Esophagus muscularis mucosa (tissue), 4 donors: ENCODE measurements at places on chromosomes 5 and 9. TPM values are rescaled to one million over a fixed set of nuclear protein-coding genes. Genes with fewer than 3 reads are reported as not detected.
A peak's percentile ranks its signal among the peaks of the same experiment; 100 is the strongest.

The CDX1 gene
- total RNA-seq: not detected

The ORM2 gene
- total RNA-seq: not detected

The FUT7 gene
- 0.32 TPM for total RNA-seq

The MEIKIN gene
- total RNA-seq: not detected

The ENHO gene
- 2.0 TPM for total RNA-seq

The CCL19 gene
- total RNA-seq: not detected

The EPB41L4B gene
- 1.4 TPM for total RNA-seq

The USP20 gene
- total RNA-seq: 45.3 TPM

The SPTLC1 gene
- total RNA-seq: 51.8 TPM

The DEPDC1B gene
- total RNA-seq: not detected

DNA sequence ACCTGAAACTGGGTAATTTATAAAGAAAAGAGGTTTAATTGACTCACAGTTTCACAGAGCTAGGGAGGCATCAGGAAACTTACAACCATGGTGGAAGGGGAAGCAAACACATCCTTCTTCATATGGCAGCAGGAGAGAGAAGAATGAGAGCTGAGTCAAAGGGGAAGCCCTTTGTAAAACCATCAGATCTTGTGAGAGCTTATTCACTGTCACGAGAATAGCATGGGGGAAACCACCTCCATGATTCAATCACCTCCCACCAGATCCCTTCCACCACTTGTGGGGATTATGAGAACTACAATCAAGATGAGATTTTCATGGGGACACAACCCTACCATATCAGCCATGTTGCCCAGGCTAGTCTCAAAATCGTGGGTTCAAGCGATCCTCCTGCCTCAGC is 143.4 kb downstream of the FGF18 start:
- H3K4me3 ChIP-seq: no peak overlapping the region
- H3K27ac ChIP-seq: no peak overlapping the region
- no peak for DNase-seq
- H3K36me3 ChIP-seq: no peaks in the 10 kb centered on the region

DNA sequence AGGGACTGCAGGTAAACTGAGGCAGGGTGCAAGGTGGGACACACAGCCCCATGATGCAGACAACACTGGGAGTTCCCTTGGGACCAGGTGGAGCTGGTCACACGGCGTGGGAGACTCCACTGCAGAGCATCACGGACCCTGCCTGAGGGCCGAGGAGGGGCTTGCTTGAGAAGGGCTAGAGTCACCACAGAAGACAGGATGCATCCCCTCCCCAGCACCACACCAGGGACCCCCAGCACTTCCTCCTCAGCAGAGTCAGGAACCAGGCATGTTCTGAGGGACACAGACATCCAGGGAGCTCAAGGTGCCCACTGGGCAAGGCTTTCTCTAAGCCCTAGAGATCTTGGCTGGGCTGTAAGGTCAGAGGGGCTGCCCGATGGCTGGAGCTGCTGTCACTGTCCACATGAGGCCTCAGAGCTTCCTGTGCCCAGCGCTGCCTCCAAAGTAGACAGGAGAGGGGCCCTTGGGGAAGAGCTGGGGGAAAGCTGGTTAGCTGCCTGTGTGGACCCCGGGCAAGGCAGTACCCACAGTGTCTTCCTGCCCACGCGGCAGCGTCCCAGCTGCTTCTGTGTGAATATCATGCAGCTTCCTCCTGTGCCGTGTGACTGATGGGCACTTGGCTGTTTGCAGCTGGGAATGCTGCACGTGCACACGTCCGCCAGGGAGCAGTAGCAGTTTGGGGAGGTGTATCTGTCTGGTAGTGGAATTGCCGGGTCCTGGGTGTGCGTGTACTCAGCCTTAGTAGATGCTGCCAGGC is 176.6 kb downstream of the CACNA1B start:
- H3K36me3 ChIP-seq: no peaks in the 10 kb centered on the region
- H3K4me1 ChIP-seq: no peaks in the 10 kb centered on the region
- no peak overlapping the region for H3K27ac ChIP-seq
- DNase-seq: no peak
- H3K4me3 ChIP-seq: no peak overlapping the region

GRCh38 chr9:92988215-92988768 is 41.0 kb downstream of the FGD3 start:
- no peak overlapping the region for H3K4me3 ChIP-seq
- H3K27me3 ChIP-seq: no peaks in the 10 kb centered on the region
- no peaks in the 10 kb centered on the region for H3K36me3 ChIP-seq

DNA sequence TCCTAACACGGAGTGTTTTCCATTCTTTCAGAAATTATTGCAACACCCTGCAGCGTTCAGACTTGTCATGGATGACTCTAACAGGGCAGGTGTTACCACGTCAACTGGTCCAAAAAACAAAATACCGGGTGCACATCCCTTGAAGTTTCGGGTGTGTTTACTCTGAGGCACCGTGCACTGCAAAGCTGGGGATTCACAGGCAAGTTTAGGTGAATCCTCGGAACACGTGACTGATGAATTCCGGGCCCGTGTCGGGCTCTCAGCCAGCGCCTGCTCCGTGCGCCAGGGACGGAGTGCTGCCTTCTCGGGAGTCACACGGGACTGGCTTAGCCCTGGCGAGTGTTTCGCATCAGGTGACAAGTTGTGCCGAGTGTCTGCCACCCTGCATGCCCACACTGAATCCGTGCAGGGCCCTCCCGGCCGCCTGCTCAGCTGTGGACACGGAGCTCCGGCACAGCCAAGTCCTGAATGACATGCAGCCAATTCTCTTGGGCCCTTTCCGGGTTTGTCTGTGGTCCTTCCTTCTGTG is 66.0 kb upstream of the IRX4 start:
- H3K27ac ChIP-seq: no peak overlapping the region
- peak overlapping the region; percentile 45 for H3K4me3 ChIP-seq
- H3K36me3 ChIP-seq: no peaks in the 10 kb centered on the region

DNA sequence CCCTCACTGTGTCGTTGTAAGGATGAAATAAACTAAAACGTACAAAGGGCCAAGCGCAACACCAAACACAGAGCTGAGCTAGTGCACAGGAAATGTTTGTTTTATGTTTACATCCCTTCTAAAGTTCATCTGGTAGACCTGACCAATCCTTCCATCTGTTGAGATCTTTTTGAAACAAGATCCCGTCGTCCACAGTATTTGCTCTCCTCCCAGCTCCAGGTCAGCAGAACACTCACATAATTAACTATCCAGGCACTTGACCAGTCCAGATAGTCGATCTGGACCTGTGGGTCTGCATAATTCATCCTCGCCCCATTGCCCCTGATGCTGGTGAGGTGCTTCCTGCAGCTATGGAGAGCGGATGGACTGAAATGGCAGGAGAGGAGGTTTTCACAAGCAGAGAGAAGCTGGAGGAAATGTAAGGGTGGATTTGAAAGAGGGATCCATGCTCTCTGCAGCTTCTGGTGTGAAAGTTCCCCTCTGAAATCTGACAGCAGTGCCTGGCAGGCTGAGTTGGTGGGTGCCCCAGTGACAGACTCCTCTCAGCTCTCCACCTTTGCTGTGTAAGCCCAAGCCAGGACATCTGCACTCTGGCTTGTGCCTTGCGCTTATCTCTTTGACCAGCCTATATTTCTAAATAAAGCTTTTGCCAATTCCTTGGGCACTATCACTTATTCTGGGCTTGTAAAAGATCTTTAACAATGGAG is 102.4 kb downstream of the TTLL11 start:
- no peaks in the 10 kb centered on the region for H3K27me3 ChIP-seq
- no peak overlapping the region for H3K4me3 ChIP-seq
- peaks cover 3% of the 10 kb centered on the region for H3K4me1 ChIP-seq
- peaks cover 6% of the 10 kb centered on the region for H3K36me3 ChIP-seq
- no peak overlapping the region for H3K27ac ChIP-seq

GRCh38 chr9:13035822-13036221 is 243.7 kb downstream of the MPDZ start:
- H3K4me1 ChIP-seq: no peaks in the 10 kb centered on the region
- no peak overlapping the region for H3K4me3 ChIP-seq
- H3K27me3 ChIP-seq: no peaks in the 10 kb centered on the region
- no peaks in the 10 kb centered on the region for H3K36me3 ChIP-seq
- no peak for DNase-seq

DNA sequence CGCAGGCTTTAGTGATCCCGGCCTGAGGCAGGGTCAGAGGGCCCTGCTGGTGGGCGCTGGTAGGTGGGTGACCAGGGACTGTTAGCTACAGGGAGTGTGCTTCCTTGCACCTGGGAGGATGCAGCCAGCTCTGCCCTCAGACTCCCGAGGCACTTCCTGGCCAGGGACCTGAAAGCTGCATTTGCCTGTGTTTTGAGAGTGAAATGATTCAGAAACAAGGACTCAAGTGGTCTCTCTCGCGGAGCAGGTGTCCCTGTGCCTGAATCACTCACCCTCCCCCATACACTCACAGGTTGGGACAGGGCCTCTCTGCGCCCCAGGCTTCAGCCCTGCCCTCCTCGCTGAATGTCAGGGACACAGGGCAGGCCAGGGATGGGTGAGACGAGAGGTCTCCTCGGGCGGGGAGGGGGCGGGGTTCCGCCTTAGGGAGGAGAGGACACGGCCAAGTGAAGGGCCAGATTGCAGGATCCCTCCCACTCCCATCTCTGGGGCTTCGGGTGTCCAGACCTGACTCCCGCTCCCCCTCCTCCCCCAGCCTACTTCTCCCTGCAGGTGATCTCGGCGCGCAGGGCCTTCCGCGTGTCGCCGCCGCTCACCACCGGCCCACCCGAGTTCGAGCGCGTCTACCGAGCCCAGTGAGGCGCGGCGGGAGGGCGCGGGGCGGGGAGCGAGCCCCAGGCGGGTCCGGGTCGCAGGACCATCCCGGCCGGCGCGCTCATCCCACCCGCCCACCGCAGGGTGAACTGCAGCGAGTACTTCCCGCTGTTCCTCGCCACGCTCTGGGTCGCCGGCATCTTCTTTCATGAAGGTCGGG is 1.5 kb downstream of the LTC4S start:
- peak overlapping the region; percentile 64 for H3K4me3 ChIP-seq
- H3K27ac ChIP-seq: peak overlapping the region; percentile 90
- peaks cover 31% of the 10 kb centered on the region for H3K36me3 ChIP-seq
- no peak for DNase-seq
- no peaks in the 10 kb centered on the region for H3K27me3 ChIP-seq

GRCh38 chr5:170445936-170446335 is 56.8 kb upstream of the KCNMB1 start:
- no peaks in the 10 kb centered on the region for H3K4me1 ChIP-seq
- DNase-seq: peak; percentile 42
- no peaks in the 10 kb centered on the region for H3K27me3 ChIP-seq
- no peaks in the 10 kb centered on the region for H3K36me3 ChIP-seq
- no peak overlapping the region for H3K27ac ChIP-seq
- no peak overlapping the region for H3K4me3 ChIP-seq

DNA sequence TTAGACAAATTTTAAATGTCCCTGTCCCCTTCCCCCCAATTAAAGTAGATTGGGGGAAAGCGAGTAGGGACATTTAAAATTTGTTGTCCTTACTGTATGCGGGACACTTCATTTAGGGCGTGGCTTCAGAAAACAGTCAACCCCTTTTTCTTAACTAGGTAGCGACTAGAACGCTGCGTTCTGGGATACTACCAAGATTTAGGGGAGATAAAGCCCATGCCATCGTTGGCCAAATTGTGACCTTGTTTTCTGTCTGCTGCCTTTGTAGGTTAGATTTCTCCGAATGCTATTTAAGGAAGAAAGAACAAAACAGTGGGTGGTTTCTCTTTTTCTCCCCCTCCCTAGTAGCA is 1.2 kb downstream of the CKS2 start:
- no peaks in the 10 kb centered on the region for H3K27me3 ChIP-seq
- H3K4me3 ChIP-seq: peak overlapping the region; percentile 90
- DNase-seq: no peak
- H3K27ac ChIP-seq: no peak overlapping the region
- peaks cover 28% of the 10 kb centered on the region for H3K4me1 ChIP-seq
- peaks cover 3% of the 10 kb centered on the region for H3K36me3 ChIP-seq

- H3K4me1 ChIP-seq: peaks cover 35% of the 10 kb centered on the region
- DNase-seq: no peak
- H3K36me3 ChIP-seq: peaks cover 24% of the 10 kb centered on the region
- H3K27ac ChIP-seq: no peak overlapping the region
- H3K4me3 ChIP-seq: no peak overlapping the region
- no peaks in the 10 kb centered on the region for H3K27me3 ChIP-seq
Observed at GRCh38 chr5:57215629-57216195, 41.9 kb downstream of the GPBP1 start.

DNA sequence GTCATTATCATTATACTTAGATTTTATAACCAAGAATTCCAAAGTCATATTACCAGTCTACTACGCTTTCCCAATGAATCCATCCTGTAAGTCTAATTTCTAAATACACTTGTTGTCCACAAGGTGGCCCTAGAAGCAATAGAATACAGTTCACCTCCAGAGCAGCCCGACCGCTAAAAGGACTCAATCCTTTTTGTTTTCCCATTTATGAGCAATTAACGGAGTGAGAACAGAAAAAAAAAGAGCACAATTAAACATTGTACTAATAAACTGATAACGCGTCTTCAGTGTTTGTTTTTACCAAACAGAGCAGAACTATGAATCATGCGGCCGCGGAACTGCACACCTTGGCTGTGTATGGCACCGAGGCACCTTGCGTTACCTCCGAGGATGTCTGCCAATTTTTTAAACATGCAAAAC is 160.7 kb upstream of the DAPK1 start:
- H3K36me3 ChIP-seq: no peaks in the 10 kb centered on the region
- peak; percentile 82 for DNase-seq
- H3K27me3 ChIP-seq: no peaks in the 10 kb centered on the region
- H3K4me3 ChIP-seq: peak overlapping the region; percentile 37
- H3K27ac ChIP-seq: peak overlapping the region; percentile 48
- H3K4me1 ChIP-seq: peaks cover 18% of the 10 kb centered on the region

DNA sequence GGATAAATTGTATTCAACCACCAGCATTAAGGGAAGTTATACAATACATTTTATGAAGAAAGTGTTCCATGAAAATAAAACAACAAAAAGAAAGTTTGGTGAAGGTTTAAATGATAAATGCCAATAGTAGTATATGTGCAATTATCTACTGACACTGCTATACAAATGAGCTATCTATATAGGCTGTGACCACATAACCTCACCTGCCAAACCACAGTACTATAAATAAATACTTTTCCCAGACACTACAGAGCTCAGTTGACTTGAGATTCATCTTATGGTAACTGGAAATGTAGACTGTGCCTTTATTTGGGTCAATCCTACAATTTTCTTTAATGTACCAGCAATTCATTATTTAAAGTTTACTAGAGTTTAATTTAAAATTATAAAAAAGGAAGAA is 81.0 kb upstream of the CCDC152 start:
- H3K27ac ChIP-seq: no peak overlapping the region
- DNase-seq: no peak
- H3K4me3 ChIP-seq: no peak overlapping the region
- no peaks in the 10 kb centered on the region for H3K4me1 ChIP-seq
- no peaks in the 10 kb centered on the region for H3K36me3 ChIP-seq
- no peaks in the 10 kb centered on the region for H3K27me3 ChIP-seq

DNA sequence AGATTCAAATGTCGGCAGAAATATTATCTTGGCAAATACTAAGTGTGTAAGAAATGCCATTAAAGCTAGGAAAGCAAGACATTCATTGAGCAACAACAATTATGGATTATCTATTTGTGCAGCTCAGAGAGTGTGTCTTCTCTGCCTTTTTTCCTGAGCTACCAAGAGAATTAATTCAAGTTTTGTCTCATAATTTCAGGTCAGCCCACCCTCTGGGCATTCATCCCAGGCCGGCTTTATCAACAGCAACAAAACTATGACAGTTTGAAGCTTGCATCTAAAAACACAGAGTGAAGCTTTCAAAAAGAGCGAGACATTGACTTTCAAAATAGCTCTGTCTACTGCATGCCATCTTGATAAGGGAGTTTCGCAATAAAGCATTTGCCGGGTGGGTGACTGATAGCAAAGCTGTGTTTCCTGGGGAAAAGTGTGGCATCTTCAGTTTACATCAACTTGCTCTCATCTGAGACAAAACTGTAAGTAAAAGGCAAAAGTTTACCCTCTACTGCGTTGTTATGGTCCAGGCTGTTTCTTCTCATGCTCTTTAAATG is 182.4 kb downstream of the IRX1 start:
- no peaks in the 10 kb centered on the region for H3K4me1 ChIP-seq
- DNase-seq: no peak
- H3K36me3 ChIP-seq: no peaks in the 10 kb centered on the region
- H3K27me3 ChIP-seq: no peaks in the 10 kb centered on the region
- no peak overlapping the region for H3K4me3 ChIP-seq
